ENCODE measurements at places on chromosomes 3 and 15. TPM values are rescaled to one million over a fixed set of nuclear protein-coding genes. Genes with fewer than 3 reads are reported as not detected.

DNA sequence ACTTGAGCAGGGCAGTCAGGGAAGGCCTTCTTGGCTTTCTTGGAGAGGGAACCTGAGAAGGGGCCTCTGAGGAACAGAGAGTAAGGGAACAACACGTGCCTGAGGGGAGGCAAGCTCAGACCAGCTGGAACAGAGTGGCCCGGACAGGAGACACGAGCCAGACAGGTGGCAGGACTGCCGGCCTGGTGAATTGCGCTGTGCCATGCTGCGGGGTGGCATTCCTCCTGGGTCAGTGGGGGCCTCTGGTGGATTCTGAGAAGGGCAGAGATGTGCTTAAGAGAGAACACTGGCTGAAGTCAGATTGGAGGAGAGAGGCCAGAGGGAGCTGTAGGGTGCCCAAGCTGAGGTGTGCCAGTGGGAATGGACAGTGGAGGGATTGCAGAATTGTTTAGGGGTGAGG is 4.9 kb downstream of the CHAC1 start:
- no peak for DNase-seq

The KLHL40 gene
- not detected for total RNA-seq

The CRYGS gene
- 0.63 TPM for total RNA-seq

The IGSF10 gene
- total RNA-seq: not detected

The SLC25A38 gene
- 40.1 TPM for total RNA-seq

DNA sequence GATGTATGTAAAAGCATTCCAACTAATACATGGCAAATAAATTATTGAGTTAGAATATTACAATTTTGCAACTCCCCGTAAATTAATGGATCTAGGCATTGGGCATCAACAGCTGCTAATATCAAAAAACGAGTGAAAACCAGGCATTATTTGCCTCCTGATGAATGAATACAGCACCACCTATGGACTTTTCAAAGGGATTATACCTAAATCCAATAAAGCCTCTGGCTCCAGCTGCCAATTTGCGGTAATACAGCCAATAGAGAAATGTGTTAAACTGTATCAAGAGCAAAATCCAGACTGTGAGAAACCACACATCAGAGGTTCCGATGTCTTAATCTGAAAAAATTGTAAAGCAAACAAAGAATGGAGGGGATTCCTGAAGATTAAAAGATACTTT is 16.3 kb upstream of the A4GNT start:
- DNase-seq: peak; percentile 10

The HRG gene
- total RNA-seq: not detected

The ZIC1 gene
- total RNA-seq: 25.5 TPM

DNA sequence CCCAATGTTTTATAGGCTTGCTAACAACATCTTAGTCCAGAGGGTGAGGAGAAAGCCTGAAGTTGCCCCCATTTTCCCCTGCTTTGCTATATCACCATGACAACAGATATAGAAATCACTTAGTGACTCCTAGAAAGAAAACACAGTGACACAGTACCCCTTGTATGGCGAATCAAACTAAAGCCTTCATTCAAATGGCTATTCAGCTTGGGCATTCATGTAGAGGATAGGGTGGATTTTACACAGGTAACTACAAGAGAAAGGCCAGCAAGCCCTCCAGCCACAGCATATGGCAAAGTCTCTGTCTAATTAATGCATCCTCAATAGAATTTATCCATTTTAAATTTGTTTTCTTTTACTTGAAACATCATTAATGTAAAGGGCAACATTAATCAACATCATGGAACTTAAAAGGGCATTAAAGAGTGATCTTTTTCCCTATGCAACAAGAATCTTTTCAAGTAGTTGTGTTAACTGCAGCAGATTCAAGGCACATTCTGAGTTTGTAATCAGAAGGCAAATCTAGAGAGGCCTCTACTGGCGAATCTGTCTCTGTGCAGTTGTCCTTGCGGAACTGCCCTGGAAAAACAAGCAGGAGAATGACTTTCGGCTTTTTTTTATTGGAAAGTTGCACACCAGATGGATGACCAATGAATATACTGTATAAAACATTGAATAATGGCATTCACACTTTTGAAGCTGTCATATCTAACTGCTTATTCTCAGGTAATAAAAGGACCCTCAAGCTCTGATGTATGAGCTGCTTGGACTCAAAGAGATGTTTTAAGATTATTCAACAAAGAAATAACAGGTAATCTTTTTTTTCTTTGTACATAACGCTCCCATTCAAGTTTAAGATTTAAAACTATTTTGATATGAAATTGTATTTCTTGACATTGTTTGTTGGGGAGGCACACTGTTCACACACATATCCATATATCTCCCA is 621.7 kb upstream of the AGTR1 start:
- peak; percentile 77 for DNase-seq

GRCh38 chr15:80596521-80596976 is 98.6 kb upstream of the ABHD17C start:
- no peak for DNase-seq

DNA sequence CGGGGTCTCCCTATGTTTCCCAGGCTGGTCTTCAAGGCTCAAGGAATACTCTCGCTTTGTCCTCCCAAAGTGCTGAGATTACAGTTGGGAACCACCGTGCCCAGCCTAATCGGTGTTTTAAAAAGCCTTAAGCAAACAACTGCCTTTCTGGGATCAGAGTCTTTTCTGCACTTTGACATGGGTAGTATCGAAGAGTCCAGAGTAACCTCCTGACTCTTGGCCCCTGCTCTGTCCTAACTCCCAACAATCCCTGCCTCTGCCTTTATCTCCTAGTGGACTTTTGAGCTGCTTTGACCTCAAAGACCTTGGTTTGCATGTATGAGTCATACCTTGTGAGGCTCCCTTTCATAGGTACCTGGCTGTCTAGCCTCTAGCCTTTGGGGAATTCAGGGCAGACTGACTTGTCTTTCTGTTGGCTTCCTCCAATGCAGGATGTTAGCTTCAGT is 21.0 kb upstream of the HACD2 start:
- DNase-seq: peak; percentile 19

The ARPIN gene
- 8.7 TPM for total RNA-seq

The BNIP2 gene
- total RNA-seq: 113 TPM

The SLC15A2 gene
- total RNA-seq: not detected

DNA sequence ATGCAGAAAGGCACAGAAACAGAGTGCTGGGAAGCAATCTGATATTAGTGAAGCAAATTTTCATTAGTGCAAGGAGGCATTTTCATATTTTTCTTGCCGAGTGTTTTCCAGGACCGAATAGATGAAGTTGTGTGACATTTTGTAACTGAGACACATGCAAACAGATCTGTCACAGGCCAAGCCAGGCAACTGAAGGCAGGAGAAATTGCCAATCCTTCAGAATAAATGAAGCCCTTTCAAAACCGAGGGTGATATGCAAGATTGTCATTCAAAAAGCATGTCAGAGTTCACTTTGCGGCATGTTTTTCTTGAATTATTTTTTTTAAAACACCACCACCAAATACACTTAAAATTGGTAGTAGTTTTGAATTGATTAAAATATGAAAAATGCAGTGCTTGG is 6.2 kb downstream of the LMOD3 start:
- no peak for DNase-seq

GRCh38 chr15:81235276-81236123 is 38.8 kb downstream of the IL16 start:
- DNase-seq: no peak

DNA sequence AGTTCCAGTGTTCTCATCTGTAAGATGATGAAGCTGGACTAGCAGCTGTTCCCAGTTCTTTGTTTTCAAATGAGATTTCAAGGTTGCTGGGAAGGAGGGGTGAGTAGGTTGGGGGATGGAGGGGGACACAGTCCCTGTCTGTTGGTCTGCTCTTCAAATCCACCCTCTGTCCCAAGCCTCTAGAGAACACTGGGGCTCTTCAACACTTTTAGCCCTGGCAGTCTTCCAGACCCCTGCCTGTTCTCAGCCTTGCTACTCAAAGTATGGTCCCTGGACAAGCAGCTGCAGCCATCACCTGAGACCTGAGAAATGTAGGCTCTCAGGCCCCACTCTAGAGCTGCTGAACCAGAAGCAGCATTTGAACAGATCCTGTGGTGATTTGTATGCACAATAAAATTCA is 41.3 kb downstream of the NEK11 start:
- no peak for DNase-seq

DNA sequence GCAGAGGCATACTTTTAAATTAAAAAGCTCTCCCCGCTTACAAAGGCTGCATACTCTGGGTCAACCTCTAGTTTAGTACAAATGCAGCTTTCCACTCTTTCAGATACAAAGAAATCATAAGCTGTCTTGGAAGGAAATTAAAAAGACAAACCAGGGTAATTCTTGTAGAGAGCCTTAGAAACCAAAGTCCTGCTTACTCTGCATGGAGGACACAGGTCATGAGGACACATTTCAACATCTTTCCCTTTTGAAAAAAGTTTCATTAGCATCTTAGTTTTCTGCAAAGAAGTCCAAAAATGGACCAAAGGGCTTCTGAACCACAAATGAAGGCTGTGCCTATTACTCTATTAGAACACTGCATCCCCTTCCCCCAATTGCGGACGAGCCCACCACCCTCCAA is 50.5 kb upstream of the WNT5A start:
- DNase-seq: no peak

DNA sequence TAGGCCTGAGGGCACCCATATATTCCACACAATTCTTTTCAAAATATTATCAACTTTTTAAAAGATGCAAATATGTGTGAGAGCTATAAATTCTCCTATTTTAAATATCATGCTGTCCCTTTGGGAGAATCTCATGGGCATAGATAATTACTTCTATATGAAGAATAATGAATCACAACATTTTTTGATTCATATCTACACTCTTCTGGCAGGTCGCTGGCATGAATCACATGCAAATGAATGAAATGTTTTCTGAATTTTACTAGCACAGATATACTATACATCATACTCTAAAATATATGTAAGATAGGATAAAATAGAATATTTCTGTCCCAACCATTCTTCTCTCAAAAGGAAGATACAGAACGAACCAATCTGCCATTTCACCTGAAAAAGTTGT is 277.7 kb upstream of the KCNH8 start:
- no peak for DNase-seq

- no peak for DNase-seq
Measured at GRCh38 chr3:68234076-68234780, 579.8 kb upstream of the SUCLG2 start.

DNA sequence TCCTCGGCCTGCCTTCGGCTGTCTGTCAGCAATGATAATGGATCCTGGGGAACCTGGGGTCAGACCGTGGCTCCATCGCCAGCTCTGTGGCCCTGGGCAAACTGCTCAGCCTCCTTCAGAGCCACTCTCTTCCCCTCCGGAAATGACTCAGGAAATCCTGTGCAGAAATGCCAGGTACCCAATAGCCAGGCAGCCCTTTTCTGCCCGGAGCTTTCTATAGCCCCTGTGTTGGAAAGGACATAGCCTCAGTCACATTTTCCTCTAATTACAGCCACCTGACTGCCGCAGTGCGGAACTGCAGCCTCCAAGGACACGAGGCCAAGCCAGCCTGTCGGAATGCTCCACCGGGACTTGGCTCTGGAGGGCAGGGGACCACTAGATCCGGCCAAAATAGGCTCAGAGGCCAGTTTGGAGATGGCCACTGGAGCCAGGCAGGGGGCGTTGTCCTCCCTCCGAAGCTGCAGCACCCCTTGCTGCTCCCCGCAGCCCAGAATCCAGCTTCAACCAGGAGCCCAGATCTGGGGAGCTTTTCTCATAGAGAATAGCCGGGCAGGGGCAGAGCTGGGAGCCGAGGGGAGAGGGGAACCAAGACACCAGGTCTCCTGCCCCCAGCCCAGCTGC is 11.6 kb upstream of the ZXDC start:
- DNase-seq: peak; percentile 73

The BOC gene
- total RNA-seq: 16.8 TPM

GRCh38 chr15:89068325-89068784 is 19.9 kb upstream of the ABHD2 start:
- DNase-seq: peak; percentile 97

DNA sequence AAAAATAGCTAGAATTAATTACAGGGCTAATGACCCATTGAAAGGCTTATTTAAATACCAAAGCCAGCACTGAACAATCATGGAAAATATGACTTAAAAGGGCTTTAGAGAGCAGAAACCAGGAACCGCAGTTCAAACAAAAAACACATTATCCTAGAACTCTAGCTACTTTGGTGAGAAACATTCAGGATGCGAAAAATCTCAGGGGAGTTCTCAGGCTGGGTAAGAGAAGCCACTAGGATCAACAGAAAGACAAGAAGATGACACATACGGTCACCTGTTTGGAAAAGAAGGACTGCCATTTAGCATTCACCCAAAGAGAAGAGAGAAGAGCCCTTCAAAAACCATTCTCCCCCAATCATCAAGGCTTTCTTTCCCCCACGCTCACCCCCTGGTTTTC is 75.6 kb upstream of the ICE2 start:
- no peak for DNase-seq

DNA sequence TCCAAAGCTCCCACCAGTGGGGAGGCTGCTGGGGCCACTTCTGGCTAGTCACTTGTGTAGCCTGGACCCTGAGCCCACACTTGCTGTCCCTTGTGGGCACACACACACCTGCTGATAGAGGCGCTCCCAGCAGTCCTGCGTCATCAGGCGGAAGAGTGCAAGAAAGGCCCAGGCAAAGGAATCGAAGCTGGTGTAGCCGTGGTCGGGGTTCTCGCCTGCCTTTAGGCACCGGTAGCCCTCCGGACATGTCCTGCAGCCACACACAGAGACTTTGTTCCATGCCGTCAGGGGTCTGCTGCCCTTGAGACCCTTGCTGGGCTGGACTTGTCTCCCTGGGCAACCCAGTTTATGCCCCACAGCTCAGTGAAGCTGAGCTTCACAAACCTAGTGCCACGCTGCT is 42.9 kb downstream of the SCN5A start:
- DNase-seq: no peak

DNA sequence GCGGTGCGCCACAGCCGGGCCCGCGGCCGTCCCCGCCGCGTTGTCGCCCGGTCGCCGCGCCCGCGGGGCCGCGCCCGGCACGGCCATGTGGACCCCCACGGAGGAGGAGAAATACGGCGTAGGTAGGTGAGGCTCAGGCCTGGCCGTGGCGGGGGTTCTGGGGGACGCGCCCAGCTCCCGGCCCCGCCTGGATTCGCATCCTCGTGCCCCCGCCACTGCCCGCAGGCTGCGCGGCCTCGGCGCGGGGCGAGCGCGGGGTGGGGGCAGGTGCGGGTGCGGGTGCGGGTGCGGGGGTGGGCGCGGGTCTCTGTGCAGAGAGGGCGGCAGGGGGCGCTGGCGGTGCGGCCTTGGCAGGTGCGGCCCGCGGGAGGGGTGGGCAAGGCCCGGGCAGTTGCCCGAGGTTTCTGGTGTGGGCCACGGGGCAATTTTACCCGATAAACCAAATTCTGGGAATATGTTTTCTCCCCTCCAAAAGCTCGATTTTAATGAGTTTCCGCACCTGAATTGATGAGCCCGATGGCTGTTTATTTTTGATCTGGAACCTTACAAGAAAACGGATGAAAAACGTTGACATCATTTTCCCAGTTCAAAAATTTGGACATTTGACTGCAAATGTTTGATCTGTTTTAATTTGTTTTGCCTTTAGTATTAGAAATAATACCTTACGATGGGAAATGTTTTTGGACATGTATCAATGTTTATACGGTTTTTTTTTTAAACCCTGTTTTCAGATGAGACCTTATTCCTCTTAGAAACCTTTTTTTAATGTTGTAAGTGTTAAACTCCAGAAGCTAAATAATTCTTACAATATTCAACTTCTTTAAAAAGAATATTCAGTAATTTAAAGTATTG is 678 bp downstream of the DOCK3 start:
- peak; percentile 36 for DNase-seq

GRCh38 chr3:71125738-71126137 is 457.8 kb downstream of the FOXP1 start:
- no peak for DNase-seq

The CRTAP gene
- total RNA-seq: 261 TPM

All from GM23248 (cell line).